ENCODE measurements at places on chromosomes 7 and 10. TPM values are rescaled to one million over a fixed set of nuclear protein-coding genes. Genes with fewer than 3 reads are reported as not detected.

DNA sequence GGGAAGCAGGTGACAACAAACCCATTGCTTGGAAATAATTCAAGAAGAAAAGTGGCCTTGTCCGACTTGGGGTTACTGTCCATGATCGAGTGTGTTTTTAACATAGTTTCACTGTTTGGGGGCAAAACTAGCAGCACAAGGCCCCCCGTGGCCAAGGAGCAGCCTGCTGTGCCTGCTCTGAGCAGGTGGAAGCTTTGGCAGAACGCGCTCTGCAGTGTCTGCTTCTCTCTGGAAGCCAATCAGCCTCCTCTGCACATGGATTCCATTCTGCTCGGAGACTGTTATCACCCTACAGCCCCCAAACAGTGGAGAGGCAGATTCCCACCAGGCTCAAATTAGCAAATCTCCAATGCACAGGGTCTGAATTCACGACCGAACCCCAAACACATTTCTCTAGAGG is 7.3 kb upstream of the TCERG1L start:
- no peak for DNase-seq

DNA sequence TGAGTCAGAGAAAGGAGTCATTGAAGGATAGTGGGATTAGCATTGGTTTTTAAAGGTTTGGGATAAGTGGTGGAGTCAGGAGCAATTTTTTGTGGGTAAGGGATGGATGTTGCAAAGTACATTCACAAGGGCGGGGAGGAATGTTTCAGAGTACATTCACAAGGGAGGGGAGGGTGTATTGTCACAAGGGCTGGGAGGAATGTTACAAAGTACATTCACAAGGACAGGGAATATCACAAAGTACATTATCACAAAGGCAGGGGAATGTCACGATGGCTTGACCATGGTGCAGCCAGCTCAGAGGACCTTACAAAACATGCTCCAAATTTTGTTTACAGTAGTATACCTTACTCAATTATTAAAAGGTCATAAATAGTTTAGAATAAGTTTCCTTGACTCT is 30.3 kb downstream of the C1GALT1 start:
- DNase-seq, result no peak

DNA sequence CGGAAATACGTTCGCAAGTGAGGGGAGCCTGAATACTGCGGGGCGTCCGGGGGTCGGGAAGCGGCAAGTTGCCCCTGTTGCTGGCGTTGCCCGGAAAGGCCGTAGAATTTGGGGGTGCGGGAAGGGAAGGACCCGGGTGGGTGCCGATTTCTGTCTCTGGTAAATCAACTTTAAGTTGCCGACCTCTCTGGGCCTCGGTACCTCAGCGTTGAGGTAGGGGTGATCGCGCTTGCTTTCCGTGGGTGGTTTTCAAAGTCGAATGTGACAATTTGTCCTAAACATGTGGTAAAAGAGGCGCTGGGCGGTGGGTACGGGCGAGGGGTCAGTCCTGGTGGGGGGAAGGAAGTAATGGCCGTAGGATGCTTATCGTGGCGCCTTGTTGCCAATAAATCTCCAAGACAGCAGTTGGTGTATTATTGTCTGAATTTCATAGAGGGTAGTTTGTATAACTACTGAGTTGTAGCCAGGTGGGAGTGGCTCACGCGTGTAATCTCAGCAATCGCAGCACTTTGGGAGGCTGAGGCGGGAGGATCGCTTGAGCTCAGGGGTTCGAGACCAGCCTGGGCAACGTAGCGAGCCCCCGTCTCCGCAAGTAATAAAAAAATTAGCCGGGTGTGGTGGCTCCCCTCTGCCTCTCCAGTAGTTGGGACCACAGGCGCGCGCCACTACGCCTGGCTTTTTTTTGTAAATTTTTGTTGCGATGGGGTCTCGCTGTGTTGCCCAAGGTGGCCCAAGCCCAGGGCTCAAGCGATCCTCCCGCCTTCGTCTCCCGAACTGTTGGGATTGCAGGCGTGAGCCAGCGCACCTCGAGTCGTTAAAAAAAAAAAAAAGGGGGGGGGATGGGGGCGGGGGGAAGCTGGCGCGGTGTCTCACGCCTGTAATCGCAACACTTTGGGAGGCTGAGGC is 644 bp downstream of the BUD23 start:
- DNase-seq, result no peak

The MBLAC1 gene
- 2.0 TPM for total RNA-seq

- DNase-seq, result no peak
These were observed 3.2 kb downstream of the PYROXD2 start for GRCh38 chr10:98411768-98412167.

DNA sequence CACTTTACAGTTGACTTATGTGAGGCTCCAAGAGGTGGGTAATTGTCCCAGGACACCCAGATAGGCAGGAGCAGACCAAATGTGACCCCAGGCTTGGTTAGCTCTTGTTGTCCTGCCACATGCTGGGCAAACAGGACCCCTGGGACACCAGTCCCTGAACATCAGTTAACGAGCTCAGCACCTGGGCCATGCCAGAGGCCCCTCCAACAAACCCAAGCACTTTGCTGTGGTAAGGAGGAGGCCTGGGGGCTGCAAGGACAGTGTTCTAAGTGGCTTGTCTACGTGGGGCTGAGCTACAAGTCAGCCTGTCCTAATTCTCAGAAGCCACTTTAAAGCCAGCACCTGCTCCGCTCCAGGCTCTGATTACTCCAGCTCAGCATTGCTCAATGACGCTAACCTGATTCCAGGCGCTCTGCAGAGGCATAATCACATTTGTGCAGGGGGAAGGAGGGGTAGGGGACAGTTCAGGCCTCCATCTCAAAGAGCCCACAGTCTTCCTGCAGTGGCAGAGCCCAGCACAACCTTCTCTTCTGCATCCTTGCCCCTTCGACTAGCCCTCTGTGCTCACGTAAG is 57.2 kb downstream of the DDC start:
- no peak for DNase-seq

GRCh38 chr10:7015457-7015856 is 395.4 kb downstream of the SFMBT2 start:
- DNase-seq, result no peak

The SPDYE2B gene
- total RNA-seq, result not detected

- no peak for DNase-seq
These were observed 2.0 kb downstream of the YWHAG start for GRCh38 chr7:76356823-76357222.

DNA sequence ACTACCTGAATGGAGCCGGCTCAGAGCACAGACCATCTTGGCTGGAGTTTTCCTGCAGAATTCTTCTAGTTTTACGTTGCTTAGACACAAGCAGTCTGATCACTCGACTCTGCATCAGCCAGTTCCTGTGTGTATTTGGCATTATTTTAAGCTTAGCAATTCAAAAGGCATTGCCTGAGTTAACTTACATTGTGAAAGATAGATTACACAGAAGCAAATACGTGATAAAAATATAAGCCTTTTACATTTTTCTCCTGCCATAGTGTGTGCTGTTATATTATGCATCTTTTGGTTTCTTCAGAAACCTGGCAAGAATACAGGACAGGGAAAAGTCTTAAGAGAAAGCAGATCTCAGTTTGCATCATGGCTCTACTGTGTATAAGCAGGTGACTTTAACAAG is 98.1 kb downstream of the LRRC4 start:
- no peak for DNase-seq

- no peak for DNase-seq
These were observed 209.1 kb downstream of the PHF14 start for GRCh38 chr7:11182736-11183135.

DNA sequence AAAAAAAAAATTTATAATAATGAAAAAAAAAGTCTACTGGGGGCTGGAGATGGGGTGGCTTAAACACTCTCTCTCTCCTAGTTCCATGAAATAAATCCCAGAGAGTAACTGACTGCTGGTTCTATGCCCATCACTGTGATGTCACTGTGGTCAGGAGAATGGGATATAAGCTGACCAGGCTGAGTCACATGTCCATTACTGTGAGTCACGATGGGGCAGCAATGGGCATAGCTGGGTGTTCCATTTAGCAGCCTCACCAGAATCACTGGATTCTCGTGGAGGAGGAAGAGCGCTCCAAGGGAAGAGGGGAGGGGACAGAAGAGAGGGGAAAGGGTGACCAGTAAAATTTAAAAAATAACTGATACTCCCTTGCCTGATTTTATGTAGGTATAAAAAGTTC is 37.1 kb downstream of the MASTL start:
- DNase-seq, result no peak

The LIPJ gene
- total RNA-seq, result not detected

- peak; percentile 51 for DNase-seq
These were observed 509.0 kb upstream of the PODXL start for GRCh38 chr7:132065193-132065988.

GRCh38 chr7:147071536-147071935 is 954.9 kb downstream of the CNTNAP2 start:
- DNase-seq, result no peak

DNA sequence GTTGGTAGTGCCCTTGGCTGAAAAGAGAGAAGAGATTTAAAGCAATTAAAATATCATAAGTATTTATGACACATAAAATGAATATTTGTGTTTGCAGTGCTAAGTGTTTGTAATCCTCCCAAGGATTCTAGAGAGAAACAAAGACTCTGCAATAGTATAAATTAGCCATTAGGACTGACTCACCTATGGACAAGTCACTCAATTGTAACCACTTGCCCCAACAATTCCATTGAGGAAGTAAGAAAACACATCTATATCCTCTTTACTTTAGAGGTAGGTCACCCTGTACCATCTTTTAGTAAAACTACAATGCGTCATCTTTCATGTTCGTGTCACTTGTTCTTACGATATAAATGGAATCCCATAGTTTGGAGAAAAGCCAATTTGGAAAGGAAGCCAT is 85.7 kb upstream of the INHBA start:
- no peak for DNase-seq

- DNase-seq, result no peak
These were observed 10.4 kb upstream of the CFAP43 start for GRCh38 chr10:104242545-104242944.

GRCh38 chr10:62075414-62075813 is 173.9 kb downstream of the ARID5B start:
- DNase-seq, result no peak

- no peak for DNase-seq
These were observed 144.4 kb upstream of the PTER start for GRCh38 chr10:16292366-16292765.

DNA sequence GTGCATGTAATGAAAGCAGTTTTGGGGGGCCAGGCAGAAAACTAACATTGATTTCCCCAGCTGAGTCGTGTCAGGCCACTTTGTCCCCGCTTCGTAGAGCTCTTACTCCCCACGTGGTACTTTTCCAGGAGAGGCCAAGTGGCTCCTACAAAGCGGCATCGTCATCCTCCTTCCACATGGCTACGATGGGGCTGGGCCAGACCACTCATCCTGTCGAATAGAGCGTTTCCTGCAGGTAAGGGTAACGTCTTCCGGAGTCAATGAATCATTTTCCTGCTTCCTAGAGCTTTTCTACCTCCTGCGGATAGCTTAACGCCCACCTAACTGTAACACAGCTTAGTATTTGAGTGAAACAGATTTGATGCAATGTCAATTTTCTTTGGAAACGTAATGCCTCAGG is 21.7 kb upstream of the SEC61A2 start:
- DNase-seq, result no peak

- no peak for DNase-seq
These were observed 232.6 kb upstream of the AUTS2 start for GRCh38 chr7:69365651-69366192.

DNA sequence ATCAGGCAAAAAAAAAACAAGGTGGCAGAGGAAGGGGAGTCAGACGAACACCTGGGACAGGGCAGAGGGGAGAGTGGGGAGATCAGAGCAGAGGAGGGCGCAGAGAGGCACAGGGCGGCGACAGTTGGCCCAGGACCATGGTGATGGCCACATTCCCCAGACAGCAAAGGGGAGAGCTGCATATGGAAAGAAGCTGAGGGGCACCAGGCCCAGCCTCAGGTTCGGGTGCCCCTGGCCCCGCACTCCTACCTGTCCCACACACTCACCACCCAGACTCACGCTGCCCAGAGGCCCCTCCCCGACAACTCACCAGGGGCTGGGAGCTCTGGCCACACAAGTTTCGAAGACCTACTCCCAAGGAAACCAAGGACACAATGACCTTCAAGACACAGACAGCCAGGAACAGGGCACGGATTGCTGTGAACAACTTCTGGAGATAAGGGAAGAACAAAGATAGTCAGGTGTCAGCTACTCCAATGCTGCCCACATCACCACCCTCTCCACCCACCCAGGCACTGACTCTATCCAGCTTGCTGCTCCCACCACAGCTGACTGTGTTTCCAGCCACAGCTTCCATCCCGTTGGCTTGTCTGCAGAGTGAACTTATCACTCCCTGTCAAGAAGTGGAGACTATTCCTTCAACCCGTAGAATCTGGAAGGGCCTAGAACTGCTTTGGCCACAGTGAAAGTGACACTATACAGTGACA is 8.3 kb downstream of the TMEM176B start:
- no peak for DNase-seq

The VWC2 gene
- total RNA-seq, result 9.6 TPM

DNA sequence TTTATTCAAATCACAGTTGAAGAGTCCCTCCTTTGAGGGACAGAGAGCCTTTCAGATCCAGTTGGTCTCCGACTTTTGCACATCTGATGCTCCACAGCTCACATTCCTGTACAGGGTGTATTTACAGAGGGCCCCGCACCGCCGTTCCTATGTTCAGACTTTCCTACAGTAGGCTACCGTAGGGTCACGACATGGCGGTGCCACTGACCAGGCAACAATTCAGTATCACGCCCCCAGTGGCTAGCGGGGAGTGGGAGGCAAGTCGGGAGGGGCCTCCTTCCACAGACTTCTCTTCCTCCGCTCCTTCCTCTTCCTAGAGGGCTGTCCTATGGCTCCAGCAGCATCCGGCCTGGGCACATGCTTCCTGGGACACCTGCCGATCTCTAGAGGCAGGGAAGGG is 40.6 kb upstream of the ENO4 start:
- DNase-seq, result no peak

The ANKRD30A gene
- total RNA-seq, result not detected

The A1CF gene
- total RNA-seq, result not detected

GRCh38 chr10:98338896-98339295 is 70.9 kb upstream of the LOXL4 start:
- no peak for DNase-seq

The DGKI gene
- total RNA-seq, result 1.2 TPM

The SPDYE11 gene
- not detected for total RNA-seq

The CAMK1D gene
- 2.5 TPM for total RNA-seq

DNA sequence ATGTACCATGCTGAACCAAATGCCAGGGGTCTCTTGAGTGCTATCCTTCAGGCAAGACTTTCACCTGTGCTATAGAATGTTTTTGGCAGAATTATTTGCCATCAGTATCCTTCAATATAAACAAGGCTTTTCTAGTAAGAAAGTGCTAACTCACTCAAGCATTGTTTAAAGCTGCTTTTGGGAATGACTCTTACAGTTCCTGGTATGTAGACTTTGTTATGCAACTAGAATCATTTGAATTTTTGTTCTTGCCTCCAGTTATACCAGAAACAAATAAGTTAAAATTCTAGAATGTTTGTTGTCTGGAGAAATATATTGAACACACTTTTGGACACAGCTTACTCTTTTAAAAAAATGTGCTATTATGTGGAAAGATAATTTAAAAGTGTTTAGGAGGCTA is 39.5 kb upstream of the RTKN2 start:
- no peak for DNase-seq

- DNase-seq, result no peak
These were observed 66.2 kb upstream of the PCBD1 start for GRCh38 chr10:70954381-70955176.

GRCh38 chr10:124210263-124210662 is 116.9 kb upstream of the CHST15 start:
- no peak for DNase-seq

All from heart left ventricle (tissue), 16 donors.